Gastroesophageal sphincter (tissue), 4 donors: ENCODE measurements at places on chromosomes 2 and 18. TPM values are rescaled to one million over a fixed set of nuclear protein-coding genes. Genes with fewer than 3 reads are reported as not detected.
A peak's percentile ranks its signal among the peaks of the same experiment; 100 is the strongest.

- no peak for ATAC-seq
These were observed 113.8 kb upstream of the HAAO start for GRCh38 chr2:42906111-42906556.

Gene TOGARAM2
- 1.8 TPM for total RNA-seq

- ATAC-seq = no peak
These were observed 38.3 kb downstream of the GCA start for GRCh38 chr2:162382278-162382677.

DNA sequence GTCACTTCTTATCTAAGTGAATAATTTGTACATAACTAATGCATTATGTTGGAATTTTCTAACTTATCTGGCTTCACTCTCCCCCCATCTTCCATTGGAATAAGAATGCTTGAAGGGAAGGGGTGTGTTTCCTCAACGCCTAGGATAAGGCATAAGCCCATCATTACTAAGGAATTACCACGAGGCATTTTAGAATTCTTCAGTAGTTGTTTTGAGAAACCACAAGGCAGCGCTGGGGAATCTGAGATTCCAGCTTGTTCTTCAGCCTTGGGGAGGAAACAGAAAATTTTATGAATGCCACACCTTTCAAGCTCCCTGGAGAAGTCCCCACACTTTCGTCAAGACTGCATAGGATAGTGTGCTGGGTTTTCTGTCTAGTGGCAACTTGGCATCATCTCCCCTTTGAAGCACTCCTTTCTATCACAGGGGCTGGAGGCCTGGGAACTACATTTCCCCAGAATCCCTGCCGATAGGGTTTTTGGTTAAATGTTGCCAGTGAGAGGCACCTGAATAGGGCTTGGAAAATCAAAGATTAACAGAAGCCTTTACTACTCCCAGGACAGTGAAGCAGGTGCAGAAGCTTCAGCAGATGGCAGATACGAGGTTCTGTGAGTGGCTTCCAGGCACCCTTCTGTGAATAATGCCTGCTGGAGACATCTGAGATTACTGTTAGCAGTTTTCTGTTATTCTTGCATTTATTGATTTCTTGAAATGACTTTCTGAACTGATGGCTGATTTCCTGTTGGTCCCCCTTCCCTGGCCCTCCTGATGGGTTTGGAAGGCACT, 192.7 kb upstream of the REV1 start:
- ATAC-seq = no peak

DNA sequence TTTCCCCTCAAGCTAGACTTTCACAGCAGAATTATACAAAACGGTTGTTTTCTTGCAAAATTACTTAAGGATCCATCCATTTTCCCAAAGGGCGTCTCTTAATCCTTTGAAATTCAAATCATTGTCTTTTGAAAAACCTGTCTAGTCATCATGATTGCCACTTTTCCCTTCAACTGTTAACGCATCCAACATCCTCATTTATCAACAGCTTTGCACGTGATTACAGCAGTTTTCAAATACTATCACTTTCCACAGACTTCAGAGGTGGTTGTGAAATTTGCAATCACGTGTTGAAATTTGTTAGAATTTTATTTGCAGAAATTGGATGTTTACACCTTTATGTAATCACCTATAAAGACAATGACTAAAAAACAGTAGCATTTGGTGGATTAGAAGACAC, 304.4 kb upstream of the SLC39A10 start:
- ATAC-seq = no peak

- ATAC-seq = no peak
These were observed 156.1 kb downstream of the ANTXR1 start for GRCh38 chr2:69168950-69169654.

DNA sequence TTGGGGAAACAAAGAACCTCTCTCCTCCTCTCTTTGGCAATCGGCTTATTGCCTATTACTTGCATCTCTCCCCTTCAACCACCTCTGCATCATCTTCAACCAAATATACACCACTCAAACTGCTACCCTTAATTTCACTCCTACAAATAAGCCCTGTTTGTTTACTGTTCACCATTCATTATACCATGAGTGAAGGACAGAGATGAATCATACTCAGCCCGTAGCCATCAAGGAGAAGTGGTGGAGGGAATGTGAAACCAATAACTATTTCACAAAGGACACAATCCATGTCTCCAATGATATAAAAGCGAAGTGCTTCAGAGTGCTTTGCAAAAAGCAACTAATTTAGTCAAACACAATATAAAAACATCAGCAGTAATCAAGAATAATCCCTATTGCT, 76.8 kb downstream of the CACNB4 start:
- ATAC-seq = no peak

- ATAC-seq = no peak
These were observed 41.3 kb downstream of the CAPN13 start for GRCh38 chr2:30765876-30766470.

DNA sequence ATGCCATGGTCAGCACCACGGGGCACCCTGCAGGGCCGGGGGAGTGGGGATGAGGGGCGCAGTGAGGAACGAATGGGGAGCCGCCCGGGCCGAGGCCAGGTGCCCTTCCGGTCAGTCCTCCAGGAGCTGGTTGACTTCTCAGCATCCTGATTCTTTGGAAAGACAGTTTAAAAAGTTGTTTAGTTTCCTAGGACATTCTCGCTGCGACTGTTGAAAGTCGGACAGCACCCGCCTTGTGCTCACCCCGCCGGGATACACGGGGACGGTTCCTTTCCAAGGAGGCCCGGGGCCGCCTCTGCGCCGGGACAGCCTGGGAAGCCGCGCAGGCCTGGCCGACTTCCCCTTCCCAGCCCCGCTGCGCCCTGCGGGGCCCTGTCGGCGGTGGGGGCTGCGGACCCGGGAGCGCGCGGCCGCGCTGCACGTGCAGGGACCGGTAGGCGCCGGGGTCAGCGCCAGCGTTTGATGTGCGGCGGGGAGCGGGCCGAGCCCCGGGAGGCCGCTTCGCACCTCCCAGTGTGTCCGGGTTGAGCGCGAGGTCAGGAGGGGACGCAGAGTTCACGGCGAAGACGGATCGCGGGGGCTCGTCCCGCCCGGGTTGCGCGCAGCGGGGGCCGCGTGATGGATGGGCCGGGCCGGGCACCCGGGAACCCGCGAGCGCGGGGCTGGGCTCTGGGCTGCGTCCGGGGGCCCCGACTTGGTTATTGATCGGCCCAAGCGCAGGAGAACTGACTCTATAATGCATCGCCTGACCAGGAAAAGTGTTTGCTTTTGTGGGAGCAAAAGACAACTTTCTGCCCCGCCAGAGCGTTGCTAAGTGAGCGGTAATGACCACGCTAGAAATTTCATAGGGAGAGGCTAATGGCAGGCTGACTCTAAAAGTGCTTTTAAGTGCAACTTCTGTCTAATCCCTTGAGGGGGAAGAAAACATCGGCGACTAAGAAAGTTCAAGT, 28.0 kb upstream of the SMIM21 start:
- ATAC-seq = peak; percentile 71

Gene GPR45
- not detected for total RNA-seq

Gene LDLRAD4
- total RNA-seq = 62.0 TPM

DNA sequence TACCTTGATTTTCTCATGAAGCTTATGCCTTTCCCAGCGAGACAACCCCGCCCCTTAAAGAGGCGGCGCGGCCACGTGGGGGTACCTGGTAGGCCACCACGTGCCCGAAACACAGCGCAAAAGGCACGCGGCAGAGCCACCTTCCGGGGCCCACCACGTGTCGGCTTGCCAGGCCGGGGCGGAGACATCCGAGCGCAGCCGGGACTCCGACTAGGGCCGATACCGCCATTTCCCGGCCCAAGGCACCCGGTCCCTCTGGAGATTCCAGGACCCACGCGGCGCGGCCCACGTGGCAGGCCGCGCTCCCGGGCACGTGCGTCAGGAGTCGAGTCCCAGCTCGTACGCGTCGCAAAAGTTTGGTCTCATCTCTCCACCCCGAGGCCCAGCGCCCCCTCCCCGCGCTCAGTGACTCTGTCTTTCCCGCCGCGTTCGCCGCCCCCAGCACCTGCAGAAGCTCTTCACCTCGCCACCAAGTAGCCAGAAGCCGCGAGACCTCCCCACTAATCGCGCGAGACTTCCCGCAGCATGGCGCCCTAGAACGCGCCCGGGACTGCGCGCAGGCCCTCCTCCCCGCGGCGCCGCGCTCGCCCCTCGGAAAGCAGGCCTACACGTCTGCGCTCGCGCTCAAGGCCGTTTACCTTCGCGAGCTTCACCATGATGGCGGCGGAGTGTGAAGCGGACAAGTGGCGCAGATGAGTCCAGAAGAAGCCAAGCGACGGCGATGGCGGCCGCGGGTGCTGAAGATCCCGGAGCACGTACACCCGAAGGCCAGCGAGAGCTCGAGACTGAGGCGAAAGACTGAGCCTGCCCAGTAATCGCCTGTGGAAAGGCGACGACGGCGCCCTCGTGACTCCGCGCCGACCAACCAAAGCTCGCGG, at the start of gene NCL:
Gene NCL (minus strand): TSS at position 787 of the 878 bp plus-strand sequence. CDS start 131 bp downstream, at position 656.
- ATAC-seq = peak; percentile 98

Gene STON1
- 155 TPM for total RNA-seq

DNA sequence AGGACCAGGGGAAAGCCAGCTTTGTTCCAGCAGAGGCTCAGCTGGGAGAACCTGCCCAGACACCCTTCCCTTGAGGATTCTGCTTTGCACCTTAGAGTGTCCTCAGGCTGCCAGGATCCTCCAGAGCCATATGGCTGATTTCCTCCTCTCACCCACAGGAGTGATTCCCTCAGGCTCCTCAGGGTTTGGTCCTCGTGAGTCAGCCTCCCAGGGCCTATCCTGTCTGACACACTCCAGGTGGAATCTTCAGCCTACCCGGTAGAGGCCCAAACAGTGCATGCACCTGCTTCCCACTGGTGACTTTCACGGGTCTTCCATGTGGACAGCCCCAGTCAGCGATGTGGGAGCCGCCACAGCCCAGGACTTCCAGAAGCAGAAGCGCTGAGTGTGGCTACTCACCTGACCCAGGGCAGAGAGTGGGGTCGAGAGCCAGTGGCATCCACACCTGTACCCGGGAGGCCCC, 73.3 kb downstream of the TFCP2L1 start:
- ATAC-seq = no peak

GRCh38 chr2:176997074-176997791, 215.4 kb upstream of the HNRNPA3 start:
- ATAC-seq = no peak

Gene PSMA8
- total RNA-seq = not detected

Gene NLRC4
- 0.96 TPM for total RNA-seq

DNA sequence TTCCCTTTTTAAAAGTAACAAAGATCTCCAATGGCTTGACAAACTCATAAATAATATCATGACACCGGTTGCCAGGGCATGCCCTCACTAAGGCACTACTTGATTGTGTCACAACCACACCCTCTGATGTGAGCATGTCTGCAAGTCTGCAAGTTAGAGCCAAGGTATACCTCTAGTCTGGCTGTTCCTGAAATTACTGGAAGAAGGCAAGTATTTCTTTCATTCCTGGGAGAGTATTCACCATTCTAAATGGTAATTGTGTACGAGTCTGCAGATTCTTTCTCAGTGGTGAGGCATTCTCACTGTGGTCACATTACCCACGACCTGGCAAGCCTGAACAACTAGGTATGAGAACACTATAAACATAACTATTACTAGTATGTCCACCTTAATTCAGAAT, 25.7 kb upstream of the RNU4ATAC start:
- ATAC-seq = no peak

GRCh38 chr2:222442665-222443064, 18.3 kb downstream of the SGPP2 start:
- ATAC-seq = no peak

Gene IRS1
- 26.1 TPM for total RNA-seq

GRCh38 chr2:46845542-46846486, 69.8 kb downstream of the MCFD2 start:
- ATAC-seq = no peak

GRCh38 chr18:76757335-76757734, 65.0 kb upstream of the ZNF236 start:
- ATAC-seq = peak; percentile 52

- ATAC-seq = no peak
These were observed 73.6 kb downstream of the NPAS2 start for GRCh38 chr2:100893392-100894104.

Gene MBP
- 25.4 TPM for total RNA-seq

DNA sequence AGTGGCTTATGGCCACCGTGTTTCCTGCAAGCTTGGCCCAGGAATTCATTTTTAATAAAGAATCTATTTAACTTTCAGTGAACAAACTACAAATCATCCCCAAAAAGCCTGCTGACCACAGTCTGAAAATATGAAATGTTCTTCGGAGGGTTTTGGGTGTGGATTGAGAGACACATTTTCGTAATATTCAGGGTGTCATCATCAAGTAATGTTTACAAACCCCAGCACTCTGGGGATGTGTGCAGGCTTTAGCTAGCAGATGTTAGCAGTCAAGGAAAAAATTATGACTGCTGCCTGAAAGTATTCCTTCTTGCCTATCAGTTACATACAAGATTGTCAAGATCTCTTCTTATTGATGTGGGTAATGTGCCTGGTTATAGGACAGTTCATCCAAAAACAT, 143.9 kb upstream of the FN1 start:
- peak; percentile 91 for ATAC-seq

DNA sequence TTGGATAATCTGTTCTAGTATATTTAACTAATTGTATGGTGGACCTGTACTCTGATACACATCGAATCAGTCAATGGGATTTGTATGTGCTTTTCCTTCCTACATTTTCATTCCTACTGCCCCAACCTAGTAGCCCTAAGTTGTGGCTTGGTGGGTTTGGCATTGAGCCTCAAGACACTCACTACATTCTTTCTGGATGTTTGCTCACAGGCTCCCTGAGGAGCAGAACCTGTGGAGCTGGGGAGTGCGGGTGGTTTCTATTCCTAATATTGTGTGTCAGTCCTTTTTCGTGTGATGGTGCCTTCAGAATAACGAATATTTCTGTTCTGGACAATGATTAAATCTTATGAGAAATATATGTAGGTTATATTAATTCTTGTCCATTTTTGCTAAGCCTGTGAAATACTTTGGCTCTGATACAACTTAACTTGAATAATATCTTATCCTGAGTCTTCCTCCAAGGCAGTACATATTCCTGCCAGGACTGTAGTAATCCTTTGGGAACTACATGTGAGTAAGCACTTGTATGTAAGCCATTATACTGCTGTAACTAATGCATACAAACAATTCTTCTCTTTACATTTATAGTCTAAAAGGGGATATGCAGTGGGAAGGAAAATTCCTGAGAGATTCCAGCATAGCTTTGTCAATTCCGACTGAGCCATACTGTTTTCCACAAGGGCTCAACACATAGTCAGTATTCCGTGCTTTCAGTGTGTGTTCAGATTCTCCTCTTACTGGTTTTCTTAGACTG, 150.6 kb downstream of the AGPS start:
- ATAC-seq = no peak

GRCh38 chr18:25230658-25231326, 121.2 kb downstream of the ZNF521 start:
- ATAC-seq = peak; percentile 93

DNA sequence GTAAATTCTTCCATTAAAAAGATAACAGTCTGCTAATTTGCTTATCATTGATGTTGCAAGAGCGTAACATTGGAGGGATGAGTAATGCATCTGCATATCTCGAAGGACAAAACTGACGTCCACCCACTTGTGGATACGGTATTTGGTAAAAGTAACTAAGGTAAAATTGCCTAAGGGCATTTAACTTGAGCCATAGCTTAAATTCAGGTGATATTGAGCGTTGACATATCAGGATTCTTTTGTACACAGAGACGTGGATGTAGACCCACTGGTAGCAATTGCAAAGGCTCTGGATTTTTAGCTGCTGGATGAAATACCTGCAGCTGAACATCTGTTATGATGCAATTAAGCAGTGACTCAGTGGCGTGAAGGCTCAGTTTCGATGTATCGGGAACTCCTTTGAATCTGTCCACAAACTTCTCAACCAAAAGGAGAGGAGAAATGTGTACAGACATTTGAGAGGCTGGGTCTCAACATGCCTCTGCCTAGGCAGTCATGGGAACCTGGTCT, 119.3 kb downstream of the SPTBN1 start:
- ATAC-seq = no peak

- ATAC-seq = no peak
These were observed 466.0 kb upstream of the TNP1 start for GRCh38 chr2:217325816-217326215.
